ENCODE measurements at places on chromosomes 4 and X.

DNA sequence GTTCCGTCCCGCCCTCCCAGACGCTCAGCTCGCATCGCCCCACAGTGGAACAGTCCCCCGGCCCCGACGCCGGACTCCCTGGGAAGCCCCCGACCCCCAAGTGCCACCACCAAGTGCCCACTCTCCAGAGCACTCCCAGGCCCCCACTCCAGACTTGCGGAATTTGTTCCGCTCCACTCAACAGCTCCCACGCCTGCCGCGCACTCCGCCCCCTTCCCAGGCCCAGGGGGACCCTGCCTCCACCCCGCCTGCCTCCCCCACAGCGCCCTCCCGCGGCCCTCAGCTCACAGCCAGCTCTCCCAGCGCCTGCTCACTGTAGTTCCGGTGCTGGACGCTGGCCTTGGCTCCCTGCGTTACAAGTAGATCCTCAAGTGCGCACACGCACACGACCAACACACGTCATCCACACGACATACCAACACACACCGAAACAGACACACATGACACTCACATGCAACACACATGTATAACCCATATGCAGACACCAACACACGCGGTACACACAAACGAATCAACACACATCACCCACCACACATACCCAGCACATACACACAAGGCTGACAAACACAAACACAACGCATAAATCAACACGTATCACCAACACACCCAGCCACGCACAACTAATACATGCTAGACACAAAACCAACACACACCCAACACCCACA, 8.0 kb downstream of the MSX1 start:
- DNase-seq, result no peak

DNA sequence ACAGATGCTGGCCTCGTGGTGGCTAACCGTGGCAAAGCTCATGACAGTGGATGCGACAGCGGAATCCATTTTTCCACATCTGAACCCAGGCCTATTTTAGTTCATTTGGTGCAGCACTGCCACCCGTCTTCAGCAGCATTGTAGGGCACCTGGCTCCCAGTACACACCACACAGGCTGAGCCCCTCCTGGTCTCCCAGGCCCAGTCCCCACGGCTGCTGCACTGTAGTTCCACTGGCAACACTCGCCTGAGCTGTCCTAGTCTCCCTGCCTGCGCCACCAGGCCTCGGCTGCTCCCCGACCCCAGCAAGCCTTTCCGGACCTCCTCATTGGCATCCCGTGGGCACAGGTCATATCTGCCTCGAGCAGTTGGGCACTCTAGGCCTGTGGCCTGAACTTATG, 76.2 kb downstream of the MTMR1 start:
- DNase-seq, result no peak

DNA sequence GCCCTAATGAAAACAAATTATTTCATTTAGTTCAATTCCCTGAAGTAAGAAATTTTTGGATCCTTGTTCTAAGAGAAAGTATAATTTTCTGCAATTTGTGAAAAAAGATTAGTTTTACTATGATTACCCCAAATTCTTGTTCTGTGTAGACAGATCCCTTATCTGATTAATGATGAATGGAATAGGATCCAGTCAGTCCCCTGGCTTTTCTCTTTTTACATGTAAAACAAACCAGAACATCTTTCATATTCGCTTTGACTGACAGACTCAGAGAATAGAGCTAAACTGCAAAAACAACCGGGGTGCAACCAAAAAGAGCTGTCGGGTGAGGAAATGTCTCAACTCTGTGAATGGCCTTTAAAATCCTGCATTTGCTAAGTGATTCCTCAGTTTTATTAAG, 93.4 kb upstream of the VEGFC start:
- DNase-seq, result no peak

- DNase-seq, result no peak
These were observed 1153.8 kb downstream of the STIM2 start for GRCh38 chr4:28014469-28014868.

DNA sequence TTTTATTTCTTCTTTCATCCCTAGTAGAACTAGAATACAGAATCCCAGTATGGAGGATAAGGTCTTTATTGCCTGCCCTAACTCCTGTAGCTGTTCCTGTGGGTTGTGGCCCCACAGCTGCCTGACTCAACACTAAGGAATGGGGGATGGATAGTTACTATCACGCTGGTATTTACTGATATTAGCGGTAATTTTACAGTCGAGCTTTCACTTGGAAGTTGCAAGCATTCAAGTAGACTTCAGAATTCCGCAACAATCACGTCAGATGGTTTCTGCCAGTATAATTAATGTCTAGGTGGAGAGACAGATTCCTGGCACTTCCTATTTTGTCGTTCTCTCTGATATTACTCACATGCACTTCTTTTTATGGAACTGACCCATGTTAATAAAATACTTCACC, 489.8 kb downstream of the PABPC4L start:
- DNase-seq, result no peak

DNA sequence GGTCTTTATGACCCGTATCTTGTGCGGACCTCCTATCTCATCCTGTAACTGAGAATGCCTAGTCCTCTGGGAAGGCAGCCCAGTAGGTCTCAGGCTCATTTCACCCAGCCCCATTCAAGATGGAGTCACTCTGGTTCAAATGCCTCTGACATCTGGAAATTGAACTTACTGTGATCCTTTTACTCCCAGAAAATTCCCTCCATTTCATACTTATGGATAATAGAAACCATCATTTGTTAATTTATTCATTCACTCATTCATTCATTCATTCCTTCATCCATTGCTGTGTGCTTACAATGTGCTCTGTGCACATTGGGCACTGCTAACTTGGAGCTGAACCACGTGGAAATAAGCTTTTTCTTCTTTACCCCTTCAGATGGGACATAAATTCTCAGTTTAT, 9.2 kb upstream of the ATP6AP2 start:
- no peak for DNase-seq

- DNase-seq, result no peak
These were observed 289.5 kb upstream of the PPARGC1A start for GRCh38 chr4:24179201-24179840.

GRCh38 chr4:42391981-42392380, 5.3 kb upstream of the SHISA3 start:
- DNase-seq, result no peak

DNA sequence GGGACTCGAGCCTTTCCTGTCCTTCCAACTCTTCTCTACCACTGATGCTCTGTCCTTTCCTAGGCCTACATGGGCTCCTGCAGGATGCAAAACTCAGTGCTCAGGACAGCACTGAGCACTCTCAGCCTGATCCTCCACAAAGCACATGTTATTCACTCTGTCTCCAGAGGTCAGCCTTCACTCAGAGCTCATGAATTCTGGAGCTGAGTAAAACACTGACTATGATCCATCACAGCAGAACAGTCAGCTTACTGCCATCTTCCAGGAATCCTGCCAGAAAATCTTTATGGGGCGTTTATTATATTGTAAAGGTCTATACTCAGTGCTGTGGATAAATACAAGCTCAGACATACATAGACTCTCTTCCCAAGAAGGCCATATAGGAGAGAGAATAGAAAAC, 121.5 kb upstream of the CPEB2 start:
- DNase-seq, result no peak

DNA sequence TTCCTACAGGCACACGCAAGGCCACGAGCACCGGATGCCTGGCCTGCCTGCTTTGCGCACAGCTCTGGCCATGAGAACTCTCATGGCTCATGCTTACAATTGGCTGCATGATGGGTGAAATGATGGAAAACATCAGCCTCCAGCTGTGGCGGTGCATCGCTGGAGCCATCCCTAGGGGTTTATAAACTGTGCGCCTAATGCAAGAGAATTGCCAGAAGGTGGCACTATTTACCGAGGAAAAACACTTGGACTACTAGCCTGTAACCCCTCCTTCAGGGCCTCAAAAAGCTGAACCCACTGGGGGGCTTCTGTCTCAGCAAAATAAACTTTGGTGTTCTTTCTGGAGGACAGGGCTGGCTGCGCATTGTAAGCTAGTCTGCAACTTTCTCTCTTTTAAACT, 51.9 kb downstream of the PHKA2 start:
- DNase-seq, result no peak

DNA sequence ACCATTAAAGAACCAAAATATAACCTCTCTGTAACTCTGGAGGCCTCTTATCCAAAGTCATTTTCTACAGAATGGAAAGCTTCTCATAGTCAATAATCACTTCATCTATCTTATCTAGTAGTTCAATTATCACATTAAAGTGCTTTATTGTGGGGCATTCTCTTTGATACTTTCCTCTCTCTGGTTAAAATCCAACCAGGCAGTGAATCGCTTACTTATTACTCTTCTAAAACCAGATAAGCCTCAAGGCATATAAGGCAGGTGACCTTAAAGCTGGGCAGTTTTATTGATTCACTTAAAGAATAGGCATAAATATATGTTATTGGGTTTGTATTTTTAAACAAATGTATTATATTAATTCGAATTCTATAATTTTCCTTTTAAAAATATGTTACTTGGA, 2162.1 kb upstream of the TENM3 start:
- DNase-seq, result no peak

DNA sequence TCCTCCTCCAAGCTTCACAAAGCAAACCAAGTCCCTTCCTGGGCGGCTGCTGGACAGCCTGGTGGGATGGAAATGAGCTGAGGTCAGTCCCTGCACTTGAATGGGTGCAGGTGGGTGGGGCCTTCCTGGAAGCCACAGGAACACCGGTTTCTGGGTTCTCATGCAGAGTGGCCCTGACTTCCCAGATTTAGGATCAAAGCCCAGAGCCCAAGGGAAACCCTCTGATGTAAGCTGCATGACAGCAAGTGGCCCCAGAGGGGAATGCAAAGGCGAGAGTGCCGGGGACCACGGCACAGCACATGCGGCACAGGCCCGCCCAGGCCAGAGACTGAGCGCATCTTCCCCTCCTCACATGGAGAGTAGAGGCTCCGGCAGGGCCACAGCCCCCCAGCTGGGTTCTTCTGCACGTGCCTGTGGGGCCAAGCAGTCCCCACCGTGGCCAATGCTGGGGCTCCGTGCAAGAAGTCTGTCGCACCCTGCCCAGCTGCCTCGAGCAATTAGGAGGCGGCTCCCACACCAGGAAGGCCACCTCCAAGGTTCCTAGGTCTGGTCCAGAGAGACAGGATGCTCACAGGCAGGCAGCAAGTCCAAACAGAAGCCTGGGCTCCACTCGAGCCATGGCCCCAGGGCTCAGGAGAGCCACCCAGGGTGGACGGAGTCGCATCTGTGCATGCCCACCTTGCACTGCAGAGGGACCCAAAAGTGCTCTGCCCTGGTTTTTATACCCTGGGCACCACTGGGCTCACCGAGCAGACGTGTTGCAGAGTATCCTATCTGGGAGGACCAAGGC, 83.0 kb downstream of the HTRA3 start:
- no peak for DNase-seq

DNA sequence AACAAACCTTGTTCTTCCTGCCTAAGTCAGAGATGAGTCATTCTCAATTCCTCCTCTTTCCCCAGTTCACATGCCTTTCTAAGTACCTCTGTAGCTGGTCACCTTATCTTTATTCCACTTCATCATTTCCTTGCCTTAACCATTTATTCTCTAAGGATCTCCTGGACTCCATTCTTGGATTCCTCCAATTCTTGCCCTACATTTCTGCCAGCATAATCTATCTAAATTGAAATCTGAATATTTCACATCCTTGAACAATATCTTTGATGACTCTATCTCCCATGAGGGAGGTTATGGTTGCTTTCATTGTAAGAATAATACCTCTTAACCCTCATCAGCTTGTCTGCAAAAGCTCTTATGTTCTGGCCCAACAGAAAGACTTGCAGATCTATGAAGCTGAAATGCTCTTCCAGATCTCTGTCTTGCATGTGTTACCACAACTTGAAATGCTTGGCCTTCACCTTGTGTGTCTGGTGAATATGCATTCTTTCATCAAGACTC, 28.6 kb upstream of the PDE5A start:
- DNase-seq, result no peak

DNA sequence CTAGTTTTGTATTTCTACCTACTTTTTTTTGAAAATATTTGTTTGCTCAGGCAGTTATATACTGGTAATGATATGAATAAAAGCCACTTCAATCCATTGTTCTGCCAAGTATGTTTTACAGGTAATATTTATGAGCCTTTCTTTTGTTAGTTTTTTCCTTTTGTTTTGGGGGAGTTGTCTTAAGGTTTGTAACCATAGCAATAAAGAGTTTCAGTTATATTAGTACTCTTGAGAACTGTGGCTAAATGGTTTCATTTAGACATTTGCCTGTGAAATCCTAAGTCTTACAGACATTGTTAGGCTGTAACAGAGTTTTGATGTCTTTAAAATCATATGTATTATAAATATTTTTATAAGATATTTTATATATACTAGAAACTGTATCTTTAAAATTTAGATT, 150.1 kb downstream of the DIPK2B start:
- DNase-seq, result no peak

DNA sequence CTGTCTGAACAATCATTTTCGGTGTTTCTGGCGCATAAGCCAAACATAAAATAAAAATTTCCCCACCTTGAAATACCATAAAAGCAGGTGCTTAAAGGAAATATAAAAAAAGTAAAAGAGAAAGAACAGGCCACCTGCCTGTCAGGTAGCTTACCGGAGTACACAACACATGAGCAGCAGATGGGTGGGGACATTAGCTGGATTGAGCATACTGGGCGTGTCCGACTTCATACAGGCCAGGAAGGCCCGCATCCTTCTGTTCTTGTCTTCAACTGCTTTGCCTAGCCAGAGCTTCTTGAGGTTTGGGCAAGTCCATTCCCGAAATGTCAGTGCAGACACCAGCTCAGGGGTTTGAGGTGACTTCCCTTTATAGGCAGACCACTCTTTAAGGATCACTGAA, 66.7 kb downstream of the FAM120C start:
- no peak for DNase-seq

- no peak for DNase-seq
These were observed 47.8 kb downstream of the DCUN1D4 start for GRCh38 chr4:51890760-51891159.

DNA sequence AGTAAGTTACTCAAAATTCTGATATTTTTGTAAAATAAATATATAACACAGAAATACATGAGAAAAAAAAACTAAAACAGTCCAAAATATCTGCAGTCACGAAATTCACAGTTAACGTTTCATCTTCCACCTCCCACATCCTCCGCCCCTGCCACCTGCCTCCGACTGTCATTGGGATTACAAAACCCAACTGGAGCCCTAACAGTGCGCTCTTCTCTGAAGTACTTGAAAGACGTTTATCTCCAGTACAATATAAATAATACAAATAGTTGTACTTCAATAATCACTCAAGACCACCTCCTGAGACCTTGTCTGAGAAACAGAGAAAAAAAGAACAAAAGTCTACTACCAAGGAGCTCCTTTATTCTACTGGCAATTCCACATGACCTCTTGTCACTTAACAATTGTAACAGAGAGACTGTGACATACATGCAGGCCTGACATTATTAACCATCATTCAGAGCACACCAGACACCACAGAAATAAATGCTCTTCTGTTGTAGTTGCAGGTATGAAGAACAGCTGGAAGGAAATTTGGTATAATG, 280.6 kb downstream of the PPP3CA start:
- DNase-seq, result no peak

DNA sequence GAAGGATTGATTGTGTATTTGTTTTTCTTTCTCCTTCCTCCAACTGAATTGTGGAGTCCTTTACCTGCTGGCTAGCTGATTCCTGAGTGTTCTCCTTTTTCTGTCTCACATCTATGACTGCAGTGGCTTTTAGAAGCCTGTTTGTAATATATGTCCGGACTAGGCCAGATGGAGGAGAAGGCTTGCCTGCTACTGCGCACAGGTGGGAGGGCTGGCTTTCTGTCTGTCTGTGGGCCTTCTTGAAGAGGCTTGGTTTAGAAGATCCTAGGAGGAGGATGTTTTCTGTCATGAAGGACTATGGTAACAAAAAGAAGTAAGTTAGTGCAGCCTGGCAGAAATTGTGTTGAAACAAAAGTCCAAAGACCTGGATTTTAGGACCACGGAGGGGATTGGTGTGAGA, 8.5 kb downstream of the PPP1R3F start:
- no peak for DNase-seq

Data from stimulated activated CD8-positive, alpha-beta memory T cell treated with anti-CD3 and anti-CD28 coated beads, Interleukin-15, amount 100 ng/mL, for 48 hours (primary cell).